ENCODE measurements at places on chromosomes 16 and 17. TPM values are rescaled to one million over a fixed set of nuclear protein-coding genes. Genes with fewer than 3 reads are reported as not detected.

- DNase-seq = no peak
Measured at GRCh38 chr16:50812046-50812445, 70.2 kb downstream of the CYLD start.

GRCh38 chr17:35914354-35914753, 16.2 kb downstream of the RDM1 start:
- DNase-seq = no peak

KRTAP1-1 gene
- not detected for total RNA-seq

RASD1 gene
- total RNA-seq = 0.54 TPM

DNA sequence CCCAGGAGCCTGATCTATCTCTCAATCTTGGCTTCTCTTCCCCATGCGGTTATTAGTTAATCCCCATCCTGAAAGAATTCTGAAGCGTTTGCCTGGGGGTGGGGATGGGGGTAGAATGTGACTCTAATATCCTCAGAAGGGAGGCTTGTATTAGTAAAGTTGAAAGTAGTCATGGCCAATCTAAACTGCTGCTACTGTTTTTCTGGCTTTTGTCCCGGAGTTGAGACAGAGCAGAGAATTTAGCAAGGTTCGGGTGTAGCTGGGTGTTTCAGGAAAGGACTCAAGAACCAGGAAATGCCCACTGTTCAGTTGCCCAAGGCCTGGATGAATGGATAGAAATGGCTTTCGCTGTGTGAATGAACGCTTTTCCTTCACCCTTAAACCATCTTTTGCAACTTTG, 17.6 kb upstream of the ITGAM start:
- no peak for DNase-seq

DNA sequence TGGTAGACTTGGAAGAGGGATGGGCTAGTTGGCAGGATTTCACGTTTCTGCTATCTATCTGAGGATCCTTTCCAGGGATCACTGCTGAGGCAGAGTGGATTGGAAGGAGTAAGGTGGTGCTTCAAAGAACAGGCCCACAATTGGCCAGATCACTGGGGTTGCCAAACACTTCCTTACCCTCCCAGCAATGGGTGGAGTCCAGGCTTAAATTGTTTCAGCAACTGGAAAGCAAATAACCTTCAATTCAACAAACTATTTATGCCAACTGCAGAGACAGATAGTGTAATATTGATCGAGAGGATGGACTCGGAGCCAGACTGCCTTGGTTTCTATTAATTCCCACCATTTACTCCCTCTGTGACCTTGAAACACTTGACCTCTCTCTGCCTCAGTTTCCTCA, 2.1 kb downstream of the ARRB2 start:
- no peak for DNase-seq

DNA sequence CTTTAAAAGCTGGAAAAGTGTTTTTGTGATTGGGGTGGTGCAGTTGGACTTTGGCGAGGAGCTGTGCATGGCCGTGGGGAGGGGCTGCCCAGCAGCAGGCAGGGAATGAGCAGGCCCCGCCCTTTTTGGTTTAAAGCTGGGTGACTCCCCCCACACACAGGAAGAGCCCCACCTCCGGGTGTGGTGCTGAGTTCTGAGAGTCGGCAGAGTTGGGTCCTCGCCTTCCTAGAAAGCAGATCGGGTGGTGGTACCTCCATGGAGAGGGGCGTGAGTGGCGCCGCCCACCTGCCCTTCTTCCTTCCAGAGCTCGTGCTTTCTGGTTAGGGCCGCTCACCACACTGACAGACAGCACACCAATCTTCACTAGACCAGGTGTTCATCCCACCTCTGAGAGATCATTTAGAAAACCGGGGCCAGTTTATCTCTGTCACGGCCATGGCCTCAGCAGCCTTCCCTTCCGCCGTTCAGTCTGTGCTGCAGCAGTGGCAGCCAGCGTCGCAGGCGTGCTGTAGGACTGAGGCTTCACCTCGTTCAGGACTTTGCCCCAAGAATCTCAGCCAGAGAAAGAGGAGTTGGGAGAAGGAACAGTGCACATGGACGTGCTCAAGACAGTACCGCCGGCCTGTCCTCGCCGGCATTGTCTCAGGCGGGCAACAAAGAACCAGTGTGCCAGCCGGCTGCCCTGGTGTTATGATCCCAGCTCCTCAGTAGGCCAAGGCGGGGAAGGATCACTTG, 144.0 kb upstream of the CHMP6 start:
- peak; percentile 88 for DNase-seq

DNA sequence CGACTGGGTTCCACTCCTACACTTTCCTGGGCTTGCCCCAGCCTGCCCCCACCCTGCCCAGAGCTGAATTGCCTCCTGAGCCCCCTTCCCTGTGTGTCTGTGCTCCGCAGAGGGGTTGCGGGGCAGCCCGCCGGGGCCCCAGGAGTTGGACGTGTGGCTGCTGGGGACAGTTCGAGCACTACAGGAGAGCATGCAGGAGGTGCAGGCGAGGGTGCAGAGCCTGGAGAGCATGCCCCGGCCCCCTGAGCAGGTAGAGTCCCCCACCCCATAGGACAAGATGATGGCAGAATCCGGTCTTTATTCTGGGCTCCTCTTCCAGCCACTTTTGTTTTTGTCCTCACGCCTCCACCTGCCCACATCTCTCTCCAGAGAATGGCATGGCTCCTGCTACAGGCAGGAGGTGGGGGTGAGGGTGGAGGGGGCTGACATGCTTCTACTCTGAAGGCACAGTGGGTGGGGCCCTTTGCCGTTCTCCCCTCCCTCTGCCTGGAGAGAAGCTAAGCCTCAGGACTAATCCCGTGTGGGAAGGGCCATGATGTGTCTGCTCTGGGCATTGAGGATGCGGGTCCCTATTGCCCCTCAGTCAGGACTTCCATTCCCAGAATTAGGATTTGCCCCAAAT, 3.5 kb downstream of the ACBD4 start:
- no peak for DNase-seq

SPECC1 gene
- total RNA-seq = 9.9 TPM

HAS3 gene
- 0.11 TPM for total RNA-seq

GRCh38 chr16:68770671-68771070, 33.6 kb downstream of the CDH1 start:
- no peak for DNase-seq

TP53TG3E gene
- total RNA-seq = not detected

KRT15 gene
- total RNA-seq = not detected

DNA sequence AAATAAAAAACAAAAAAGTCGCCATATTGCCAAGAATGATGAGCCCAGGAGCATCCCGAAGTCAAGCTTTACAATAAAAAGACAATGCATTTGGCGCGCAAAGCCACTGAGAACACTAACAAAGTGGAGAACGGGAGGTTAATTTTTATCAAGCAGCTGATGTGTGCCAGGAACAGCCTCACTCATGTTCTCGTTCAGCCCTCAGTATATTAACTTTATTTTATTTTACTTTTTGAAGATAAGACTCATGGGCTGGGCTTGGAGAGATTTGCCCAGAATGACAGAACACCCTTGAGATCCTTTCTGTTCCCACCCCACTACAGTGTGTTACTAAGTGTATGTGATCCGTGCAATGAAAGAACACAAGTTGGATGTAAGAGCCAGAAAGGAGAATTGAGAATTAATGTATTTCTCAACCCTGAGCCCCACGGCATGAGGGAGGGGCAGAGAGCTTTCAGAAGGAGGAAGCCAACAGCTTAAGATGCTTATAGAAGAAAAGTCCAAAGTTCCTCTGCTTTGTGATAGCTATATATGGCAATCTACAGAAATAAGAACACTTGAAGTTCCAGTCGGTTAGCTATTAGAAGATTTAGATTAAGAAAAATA, 48.4 kb downstream of the COTL1 start:
- DNase-seq = no peak

DNA sequence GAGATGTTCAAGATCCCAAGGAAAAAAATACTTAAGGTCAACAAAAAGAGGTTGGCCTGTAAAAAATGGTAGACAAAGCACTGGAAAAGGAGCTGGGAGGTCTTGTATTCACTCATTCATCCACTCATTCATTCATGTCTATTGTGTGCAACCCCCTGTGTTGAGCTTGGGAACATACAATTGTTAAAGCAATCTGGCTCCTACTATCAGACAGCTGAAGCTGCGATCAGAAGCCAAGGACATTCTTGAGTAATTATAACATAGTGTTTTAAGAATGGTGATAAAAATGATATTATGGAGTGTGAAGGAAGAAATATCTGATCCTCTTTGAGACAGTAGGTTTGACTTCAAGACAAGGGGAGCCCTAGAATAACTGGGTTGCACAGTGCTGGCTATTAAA, 693.4 kb downstream of the TOX3 start:
- no peak for DNase-seq

DNA sequence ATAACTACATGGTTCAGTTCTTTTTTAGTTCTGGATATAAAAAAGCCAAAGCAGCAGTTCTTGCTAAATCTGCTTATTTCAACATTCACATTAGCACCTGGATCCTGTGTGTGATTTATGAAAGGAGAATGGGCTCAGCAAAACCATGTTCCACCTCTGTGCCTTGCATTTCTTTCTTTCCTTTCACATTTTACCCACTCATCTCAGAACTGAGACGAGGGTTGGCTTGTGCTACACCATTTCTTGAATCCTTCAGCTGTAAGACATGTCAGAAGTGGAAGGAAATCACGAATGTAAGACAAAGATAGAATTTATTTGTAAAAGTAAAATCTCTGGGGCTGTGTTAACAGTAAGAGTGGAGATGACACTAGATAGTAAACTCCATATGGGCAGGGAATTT, 1.2 kb upstream of the UTP6 start:
- DNase-seq = peak; percentile 22

KRT13 gene
- not detected for total RNA-seq

All from activated CD8-positive, alpha-beta T cell treated with anti-CD3 and anti-CD28 coated beads for 36 hours (primary cell).